ENCODE measurements at places on chromosomes 2 and 18.

DNA sequence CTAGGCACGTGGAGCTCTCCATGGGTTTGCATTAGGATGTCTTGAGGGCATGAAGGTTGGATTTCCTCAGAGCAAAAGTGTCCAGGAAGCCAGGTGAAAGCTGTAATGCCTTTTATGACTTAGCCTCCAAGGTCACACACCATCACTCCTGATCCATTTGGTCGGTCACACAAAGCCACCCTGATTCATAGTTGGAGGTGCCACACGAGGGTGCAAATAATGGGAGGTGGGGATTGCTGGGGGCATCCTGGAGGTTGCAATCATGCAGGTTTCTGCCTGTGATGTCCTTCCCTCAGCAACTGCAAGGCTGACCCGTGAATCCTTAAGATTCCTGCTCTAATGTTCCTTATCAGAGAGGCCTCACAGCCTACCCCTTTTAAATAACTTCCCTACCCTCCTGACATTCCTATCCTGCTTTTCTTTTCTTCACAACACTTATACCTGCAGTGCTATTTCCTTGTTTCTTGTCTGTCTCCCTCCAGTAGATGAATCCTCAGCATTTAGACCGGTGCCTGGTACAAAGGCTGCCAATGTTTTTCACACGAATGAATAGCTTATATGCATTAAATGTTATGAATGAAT, 97.1 kb downstream of the LIPG start:
- DNase-seq, result no peak

DNA sequence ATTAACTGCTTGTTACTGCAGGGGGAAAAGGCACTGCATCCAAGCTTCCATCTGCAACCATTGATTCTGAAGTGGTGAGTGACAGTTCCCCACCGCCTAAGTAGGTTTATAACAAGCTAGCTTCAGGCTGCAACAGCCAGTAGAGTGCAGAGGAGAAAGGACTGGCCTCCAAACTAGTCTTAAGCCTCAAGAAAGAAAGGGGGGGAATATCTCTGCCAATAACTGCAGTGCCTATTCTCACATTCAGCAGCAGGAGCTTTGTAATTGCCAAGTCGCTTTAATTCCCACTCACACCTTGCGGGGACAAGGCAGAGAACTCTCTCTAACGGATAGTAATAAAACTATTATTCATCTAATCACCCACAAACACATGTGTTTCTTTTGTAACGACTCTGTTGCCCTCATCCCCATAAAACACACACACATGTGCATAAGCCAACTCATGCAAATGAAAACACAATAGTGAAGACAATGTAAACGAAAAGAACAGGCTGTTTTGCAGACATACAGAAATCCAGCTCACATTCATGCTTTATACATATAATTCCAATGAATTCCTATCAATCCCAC, 1963.3 kb upstream of the PIK3C3 start:
- no peak for DNase-seq

- no peak for DNase-seq
These were observed 141.7 kb downstream of the ZFP36L2 start for GRCh38 chr2:43084699-43085091.

DNA sequence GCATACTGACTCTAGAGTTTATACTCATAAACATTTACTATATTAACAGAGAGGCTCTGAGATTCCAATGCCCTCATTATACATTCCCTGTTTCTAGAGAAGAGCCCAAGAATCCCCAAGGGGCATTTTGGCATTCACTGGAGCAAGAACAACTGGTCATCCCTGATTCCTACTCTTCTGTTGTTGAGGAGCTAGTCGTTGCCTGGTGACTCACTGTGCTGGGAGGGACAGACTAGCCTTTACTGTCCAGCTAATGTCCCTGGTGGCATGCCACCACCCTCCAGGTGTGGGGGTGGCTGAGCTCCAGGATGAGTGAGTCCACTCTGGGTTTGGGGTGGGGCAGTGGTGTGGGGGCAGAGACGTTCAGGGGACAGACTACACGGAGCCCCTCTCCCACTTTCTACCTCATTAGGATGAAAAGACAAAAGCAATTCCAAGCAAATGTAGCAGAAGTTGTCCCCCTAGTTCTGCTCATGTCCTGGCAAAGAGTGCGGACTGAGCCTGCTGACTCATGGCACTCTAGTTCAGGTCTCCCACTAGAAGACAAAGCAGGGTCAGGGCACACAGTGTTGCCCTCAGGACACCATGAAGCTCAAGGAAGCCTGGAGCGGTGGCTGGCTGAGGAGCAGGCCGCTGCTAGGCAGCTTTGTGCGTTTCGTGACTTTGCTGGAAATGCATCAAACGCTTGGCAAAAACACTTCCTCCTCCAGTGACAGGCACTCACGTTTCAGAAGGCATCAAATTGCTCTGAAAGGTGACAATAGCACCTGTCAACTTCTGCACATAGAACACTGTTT, 49.4 kb downstream of the RHOB start:
- DNase-seq, result no peak

DNA sequence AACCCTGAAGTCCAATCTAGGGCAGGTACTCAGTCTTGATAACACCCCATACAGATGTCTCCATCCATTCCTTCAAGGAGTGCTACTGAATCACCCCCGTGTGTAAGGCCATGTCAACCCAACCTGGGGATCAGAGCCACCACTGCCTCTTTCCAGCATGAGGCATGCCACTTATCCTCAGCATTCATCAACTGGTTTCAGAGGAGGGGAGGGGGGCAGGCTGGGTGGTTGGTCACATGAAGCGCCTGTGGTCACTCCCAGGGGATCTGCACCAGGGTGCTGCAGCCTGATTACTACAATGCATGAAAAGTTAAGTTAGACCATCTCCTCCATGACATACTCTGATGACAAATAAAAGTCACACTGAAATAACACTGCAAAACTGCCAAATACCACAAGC, 65.0 kb downstream of the UXS1 start:
- DNase-seq, result no peak

DNA sequence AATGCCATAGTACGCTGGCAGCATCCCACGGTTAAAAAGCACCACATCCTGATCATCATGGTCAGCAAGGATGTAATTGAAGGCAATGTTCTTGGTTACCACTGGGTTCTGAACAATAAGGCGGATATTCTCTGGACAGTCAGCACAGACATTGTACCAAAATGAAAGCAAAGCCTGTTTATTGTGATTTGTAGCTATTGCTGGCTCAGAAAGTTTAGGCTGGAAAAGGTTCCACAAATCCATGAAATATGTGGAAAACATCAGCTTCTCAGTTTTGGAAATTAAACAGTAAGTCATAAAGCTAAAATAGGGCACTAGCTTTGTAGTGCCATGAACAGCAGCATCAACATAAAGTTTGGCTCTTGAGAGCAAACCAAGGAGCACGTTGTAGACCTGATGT, 52.2 kb downstream of the C2orf74 start:
- DNase-seq, result no peak

GRCh38 chr2:144489315-144489916, 30.5 kb downstream of the ZEB2 start:
- DNase-seq, result peak; percentile 65

- DNase-seq, result no peak
These were observed 162.2 kb upstream of the ITGA4 start for GRCh38 chr2:181294979-181295378.

DNA sequence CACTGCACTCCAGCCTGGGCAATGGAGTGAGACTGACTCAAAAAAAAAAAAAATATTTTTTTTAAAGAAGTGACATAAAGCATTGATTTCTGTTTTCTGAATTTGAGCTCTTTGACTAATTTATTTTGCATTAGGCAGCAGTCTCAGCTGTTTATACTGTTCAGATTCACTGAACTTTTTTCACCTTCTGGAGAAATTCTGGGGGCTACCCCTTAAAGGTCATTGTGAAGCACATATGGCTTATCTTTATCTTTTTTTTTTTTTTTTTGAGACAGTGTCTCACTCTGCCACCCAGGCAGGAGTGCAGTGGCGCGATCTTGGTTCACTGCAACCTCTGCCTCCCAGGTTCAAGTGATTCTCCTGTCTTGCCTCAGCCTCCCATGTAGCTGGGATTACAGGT, 12.9 kb downstream of the PHLPP1 start:
- DNase-seq, result no peak

- no peak for DNase-seq
These were observed 153.6 kb downstream of the NRP2 start for GRCh38 chr2:205835923-205836322.

- no peak for DNase-seq
These were observed 251.3 kb downstream of the EIPR1 start for GRCh38 chr2:3126171-3126910.

- peak; percentile 74 for DNase-seq
These were observed 115.3 kb upstream of the RIOK3 start for GRCh38 chr18:23337599-23338444.

GRCh38 chr2:227466887-227467600, 4.9 kb upstream of the AGFG1 start:
- DNase-seq, result no peak

GRCh38 chr2:64014628-64015027, 4.6 kb downstream of the VPS54 start:
- no peak for DNase-seq

GRCh38 chr2:220747736-220748135, 824.4 kb downstream of the EPHA4 start:
- no peak for DNase-seq

DNA sequence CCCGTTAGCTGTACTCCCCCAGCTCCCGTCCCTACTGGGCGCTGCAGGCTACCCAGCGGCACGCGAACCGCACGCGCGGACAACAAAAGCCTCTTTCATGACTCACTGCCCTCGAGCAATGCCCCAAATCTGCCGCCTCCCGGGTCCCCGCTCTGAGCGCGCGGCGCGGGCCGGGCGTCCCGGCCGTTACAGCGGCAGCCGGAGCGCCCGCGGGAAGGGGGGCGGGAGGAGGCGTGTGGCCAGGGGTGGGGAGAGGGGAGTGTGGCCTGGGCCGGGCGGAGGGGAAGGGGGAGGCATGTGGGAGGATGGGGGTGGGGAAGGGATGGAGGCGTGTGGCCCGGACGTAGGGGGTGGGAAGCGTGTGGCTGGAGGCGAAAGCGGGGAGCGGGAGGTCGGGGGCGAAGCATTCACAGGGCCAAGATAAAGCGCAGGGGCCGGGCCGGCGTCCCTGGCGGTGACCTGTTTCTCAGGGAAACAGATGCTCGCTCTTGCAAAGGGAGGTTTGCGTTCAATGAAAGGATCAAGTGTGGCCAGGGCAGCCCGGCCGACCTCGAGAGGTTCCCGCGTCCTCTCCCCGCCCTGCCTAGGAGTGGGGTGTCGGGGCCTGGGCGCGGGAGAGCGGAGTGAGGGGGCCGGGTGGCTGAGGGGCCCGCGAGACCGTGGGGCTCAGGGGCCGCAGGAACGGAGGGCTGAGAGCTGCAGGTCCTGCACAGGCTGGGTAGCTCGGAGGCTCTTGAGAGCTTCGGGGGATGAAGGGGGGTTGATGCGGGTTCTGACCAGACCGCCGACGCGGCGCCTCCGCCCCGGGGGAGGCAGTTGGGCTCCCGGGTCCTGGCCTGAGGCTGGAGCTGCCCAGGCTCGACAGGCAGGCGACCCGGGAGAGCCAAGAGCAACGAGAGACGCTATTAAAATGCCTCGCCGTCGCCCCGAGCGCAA, 3.5 kb upstream of the NEUROD1 start:
- DNase-seq, result no peak

DNA sequence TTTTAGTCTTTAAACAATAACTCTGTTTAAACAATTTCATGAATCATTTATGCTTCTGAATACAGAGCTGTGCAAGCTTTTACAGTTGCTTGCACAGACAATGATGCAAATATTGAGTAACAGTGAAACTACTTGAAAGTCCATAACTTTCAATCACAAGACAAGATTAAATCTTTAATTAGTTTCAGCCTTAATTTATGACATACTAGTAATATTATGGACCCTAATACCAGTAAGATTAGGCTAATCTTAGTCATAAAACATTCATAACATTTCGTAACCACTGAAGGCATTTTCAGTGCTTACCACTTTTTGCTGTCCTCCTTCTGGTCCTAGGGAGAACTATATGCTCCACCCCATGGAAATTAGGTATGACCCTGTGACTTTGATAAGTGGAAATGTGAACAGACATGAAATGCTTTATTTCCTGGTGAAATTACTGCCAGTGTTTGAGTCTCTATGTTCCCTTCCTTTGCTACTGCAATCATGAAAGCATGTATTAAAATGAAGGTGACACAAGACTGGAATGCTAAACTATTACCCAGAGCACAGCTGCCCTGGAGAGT, 1.8 kb upstream of the COBLL1 start:
- no peak for DNase-seq

- DNase-seq, result no peak
These were observed 66.9 kb downstream of the ZDBF2 start for GRCh38 chr2:206341396-206341795.

DNA sequence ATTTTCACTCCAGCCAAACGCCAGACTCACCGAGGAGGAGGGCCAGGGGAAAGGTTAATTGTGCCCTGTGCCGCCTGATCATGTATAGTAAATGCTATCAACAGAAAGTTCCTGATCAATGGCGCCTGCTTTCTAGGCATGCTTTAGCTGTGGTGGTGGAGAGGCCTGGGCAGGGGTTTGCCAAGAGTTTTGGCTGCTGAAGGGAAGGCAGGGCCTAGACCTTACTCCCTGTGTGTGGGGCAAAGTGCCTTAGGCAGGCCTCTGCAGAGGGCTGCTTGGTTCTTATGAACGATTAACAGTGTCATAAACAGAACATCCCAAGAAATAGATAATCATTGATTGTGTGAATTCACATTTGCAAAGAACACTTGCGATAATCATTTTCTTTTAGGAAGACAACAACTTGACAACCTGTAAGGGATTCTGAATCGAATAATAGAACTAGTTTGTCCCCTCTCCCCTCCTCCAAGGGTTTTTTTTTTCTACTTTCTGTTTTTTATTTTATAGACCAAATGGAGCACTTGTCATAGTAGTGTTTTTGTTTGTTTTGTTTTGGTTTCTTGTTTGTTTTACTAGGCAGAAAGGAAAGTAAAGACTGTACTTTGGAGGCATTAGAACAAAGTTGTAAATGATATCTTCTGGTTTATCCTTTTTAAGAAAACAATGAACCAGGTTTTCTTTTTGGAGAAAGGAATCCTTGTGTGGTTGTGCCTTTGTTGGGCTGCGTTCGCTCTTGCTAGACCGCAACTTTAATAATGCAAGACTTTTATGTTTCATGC, 6.5 kb downstream of the TSHZ1 start:
- DNase-seq, result no peak

- no peak for DNase-seq
These were observed 96.8 kb downstream of the ADD2 start for GRCh38 chr2:70671092-70671675.

DNA sequence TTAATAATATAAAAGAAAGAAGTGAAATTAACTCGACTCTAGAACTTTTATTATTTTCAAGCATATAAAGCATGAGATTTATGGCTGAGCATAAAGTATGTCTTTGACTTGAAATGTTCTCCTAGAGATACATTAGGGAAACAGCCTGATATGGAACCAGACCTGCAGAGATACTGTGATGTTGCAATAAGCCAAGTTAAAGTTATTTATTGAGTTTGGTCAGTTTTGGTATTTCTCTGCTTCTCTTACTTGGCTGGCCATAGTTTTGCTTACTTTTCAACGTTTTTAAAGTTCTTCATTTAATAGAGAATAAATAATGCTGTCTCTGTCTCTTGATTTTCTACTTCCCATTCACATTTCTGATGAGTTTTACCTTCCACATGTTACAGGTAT, 76.0 kb downstream of the GFPT1 start:
- DNase-seq, result no peak

GRCh38 chr2:63051042-63051794, 588 bp downstream of the OTX1 start:
- no peak for DNase-seq

- DNase-seq, result no peak
These were observed 170.0 kb downstream of the ALK start for GRCh38 chr2:29751390-29751789.

- DNase-seq, result no peak
These were observed 117.9 kb downstream of the CSRNP3 start for GRCh38 chr2:165587335-165587938.

All from NCI-H1105 (cell line).